A549 treated with RU486 at 1 μM for 4 hours (cell line): ENCODE measurements at places on chromosomes 11 and 22. TPM values are rescaled to one million over a fixed set of nuclear protein-coding genes. Genes with fewer than 3 reads are reported as not detected.

Gene MS4A10
- total RNA-seq = not detected in 5 replicates

Gene DGCR8
- total RNA-seq = 18.2 to 20.3 TPM (median 19.3 TPM) in 5 replicates

Gene RASL10A
- total RNA-seq = 0.16 to 0.35 TPM (median 0.16 TPM) in 3 of 5 replicates, not detected in the others

Gene FAT3
- 0.08 to 0.72 TPM (median 0.49 TPM) in 5 replicates for total RNA-seq

Gene FAM111B
- 3.6 to 9.5 TPM (median 7.7 TPM) in 5 replicates for total RNA-seq

Gene OR52I1
- not detected in 5 replicates for total RNA-seq

Gene MAJIN
- not detected in 5 replicates for total RNA-seq

Gene PRR33
- total RNA-seq = not detected in 5 replicates

Gene OR6A2
- not detected in 5 replicates for total RNA-seq

Gene HPX
- total RNA-seq = 0.32 to 0.75 TPM (median 0.62 TPM) in 5 replicates

Gene TSPAN32
- total RNA-seq = not detected in 5 replicates

Gene FLRT1
- 0.05 to 0.07 TPM (median 0.06 TPM) in 3 of 5 replicates, not detected in the others for total RNA-seq

Gene GGTLC2
- total RNA-seq = not detected in 5 replicates

Gene SLC6A5
- total RNA-seq = not detected in 5 replicates

Gene SAA2
- total RNA-seq = not detected in 5 replicates

Gene TRIM3
- total RNA-seq = 12.5 to 20.1 TPM (median 16.0 TPM) in 5 replicates

Gene CDC42EP1
- 27.8 to 39.1 TPM (median 37.3 TPM) in 5 replicates for total RNA-seq

Gene OR8D4
- not detected in 5 replicates for total RNA-seq

Gene SIAE
- total RNA-seq = 11.7 to 15.4 TPM (median 14.0 TPM) in 5 replicates

Gene USH1C
- total RNA-seq = 0.74 to 1.5 TPM (median 1.3 TPM) in 5 replicates

Gene PAFAH1B2
- total RNA-seq = 26.3 to 44.7 TPM (median 36.1 TPM) in 5 replicates

Gene PDE3B
- 1.5 to 2.6 TPM (median 2.4 TPM) in 5 replicates for total RNA-seq

Gene OR52E8
- not detected in 5 replicates for total RNA-seq

Gene ZC3H12C
- 3.8 to 6.8 TPM (median 5.9 TPM) in 5 replicates for total RNA-seq

Gene ABCC8
- 1.1 to 4.1 TPM (median 1.8 TPM) in 5 replicates for total RNA-seq

Gene GPR83
- 0.05 to 0.22 TPM (median 0.05 TPM) in 4 of 5 replicates, not detected in the other for total RNA-seq

Gene SGSM1
- 0.27 to 0.45 TPM (median 0.30 TPM) in 5 replicates for total RNA-seq
